ENCODE measurements at places on chromosomes 7 and 10.
A peak's percentile ranks its signal among the peaks of the same experiment; 100 is the strongest.

- H3K4me3 ChIP-seq, result no peak overlapping the region
- peaks cover 12% of the 10 kb centered on the region for H3K4me1 ChIP-seq
- H3K36me3 ChIP-seq, result no peaks in the 10 kb centered on the region
- H3K27ac ChIP-seq, result no peak overlapping the region
- peaks cover 17% of the 10 kb centered on the region for H3K27me3 ChIP-seq
Measured at GRCh38 chr7:22355620-22356009, 1.3 kb downstream of the RAPGEF5 start.

DNA sequence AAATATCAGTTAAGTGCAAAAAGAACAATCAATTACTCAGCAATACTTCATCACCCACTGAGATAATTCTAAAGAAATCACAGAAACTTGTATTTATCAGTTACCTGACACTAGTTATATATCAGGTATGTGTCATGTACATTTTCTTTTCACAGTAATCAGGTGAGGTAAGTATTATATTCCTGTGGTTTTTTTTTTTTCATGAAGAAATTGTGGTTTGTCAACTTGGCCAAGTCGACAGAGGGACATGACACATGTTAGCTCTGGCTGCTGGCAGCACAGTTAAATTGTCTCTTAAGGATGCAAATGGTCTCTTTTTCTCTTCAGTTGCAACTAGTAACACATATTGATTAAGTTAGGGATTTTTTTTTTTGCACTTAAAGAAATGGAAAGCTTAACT, 13.7 kb upstream of the GPR141 start:
- no peak overlapping the region for H3K4me3 ChIP-seq
- no peak overlapping the region for H3K27ac ChIP-seq
- no peaks in the 10 kb centered on the region for H3K27me3 ChIP-seq
- H3K36me3 ChIP-seq, result no peaks in the 10 kb centered on the region
- no peaks in the 10 kb centered on the region for H3K4me1 ChIP-seq

GRCh38 chr7:130420943-130421578, 19.8 kb downstream of the CEP41 start:
- no peak overlapping the region for H3K27ac ChIP-seq
- no peak for DNase-seq
- H3K27me3 ChIP-seq, result no peaks in the 10 kb centered on the region
- H3K4me1 ChIP-seq, result no peaks in the 10 kb centered on the region

- H3K27me3 ChIP-seq, result no peaks in the 10 kb centered on the region
- no peaks in the 10 kb centered on the region for H3K36me3 ChIP-seq
- no peaks in the 10 kb centered on the region for H3K4me1 ChIP-seq
- H3K4me3 ChIP-seq, result no peak overlapping the region
- H3K27ac ChIP-seq, result no peak overlapping the region
Measured at GRCh38 chr7:13035233-13035632, 347.8 kb downstream of the ARL4A start.

DNA sequence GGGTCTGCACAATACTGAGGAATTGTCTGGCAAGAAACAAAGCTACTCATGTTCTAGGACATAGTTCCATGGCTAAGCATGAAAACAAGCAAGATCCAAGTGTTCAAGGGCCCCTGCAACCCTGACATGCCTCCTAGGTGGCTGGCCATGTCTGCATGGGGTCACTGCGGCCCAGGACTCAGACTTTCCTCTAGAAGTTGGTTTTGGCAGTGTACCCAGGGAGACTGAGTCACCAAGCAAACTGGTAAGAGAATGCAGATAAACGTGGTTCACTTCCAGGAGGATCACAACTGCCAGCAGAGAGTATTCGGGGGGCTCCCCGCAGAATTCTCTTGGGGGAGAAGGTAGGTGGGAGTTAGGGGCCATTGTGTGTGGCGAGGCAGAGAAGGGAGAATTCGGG, 7.4 kb upstream of the PFKFB3 start:
- no peak for DNase-seq
- H3K27me3 ChIP-seq, result no peaks in the 10 kb centered on the region
- no peak overlapping the region for H3K4me3 ChIP-seq
- H3K36me3 ChIP-seq, result no peaks in the 10 kb centered on the region
- H3K27ac ChIP-seq, result no peak overlapping the region
- peaks cover 7% of the 10 kb centered on the region for H3K4me1 ChIP-seq

- DNase-seq, result no peak
- no peak overlapping the region for H3K27ac ChIP-seq
- H3K27me3 ChIP-seq, result 0 out of 2 replicates have a peak, but pooled peaks cover 2% of the 10 kb centered on the region
Measured at GRCh38 chr10:58152673-58153263, 114.9 kb downstream of the IPMK start.

GRCh38 chr7:36623247-36623646, 101.0 kb downstream of the AOAH start:
- no peak for DNase-seq
- H3K4me1 ChIP-seq, result no peaks in the 10 kb centered on the region
- H3K36me3 ChIP-seq, result no peaks in the 10 kb centered on the region
- no peaks in the 10 kb centered on the region for H3K27me3 ChIP-seq
- H3K27ac ChIP-seq, result peak overlapping the region; percentile 19

All from Panc1 (cell line).